ENCODE measurements at places on chromosomes 2 and 18. TPM values are rescaled to one million over a fixed set of nuclear protein-coding genes. Genes with fewer than 3 reads are reported as not detected.

DNA sequence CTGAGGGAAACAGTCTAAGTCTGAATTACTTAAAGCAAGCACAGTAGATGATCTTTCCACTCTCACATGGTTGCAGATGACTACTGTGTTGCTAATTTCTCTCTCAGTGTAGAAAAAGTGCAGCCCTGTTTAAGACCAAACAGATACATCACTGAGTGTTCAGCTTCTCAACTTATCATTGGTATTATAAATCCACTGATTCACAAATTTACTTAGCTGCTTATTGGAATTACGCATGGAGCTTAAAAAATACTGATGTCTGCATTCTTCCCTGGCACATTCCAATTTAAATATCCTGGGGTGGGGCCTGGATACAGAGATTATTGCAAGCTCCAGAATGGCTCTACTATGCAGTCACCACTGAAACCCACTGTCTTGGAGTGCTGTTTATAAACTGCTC, 411.2 kb downstream of the RND3 start:
- DNase-seq = no peak
- no peaks in the 10 kb centered on the region for H3K36me3 ChIP-seq
- H3K27ac ChIP-seq = no peak overlapping the region
- no peak overlapping the region for H3K4me3 ChIP-seq
- no peaks in the 10 kb centered on the region for H3K27me3 ChIP-seq

The REG3A gene
- 0.65 TPM for total RNA-seq

- peaks cover 16% of the 10 kb centered on the region for H3K4me1 ChIP-seq
- no peak overlapping the region for H3K27ac ChIP-seq
- DNase-seq = no peak
- H3K27me3 ChIP-seq = no peaks in the 10 kb centered on the region
Measured at GRCh38 chr2:160167089-160167740, 32.9 kb downstream of the ITGB6 start.

DNA sequence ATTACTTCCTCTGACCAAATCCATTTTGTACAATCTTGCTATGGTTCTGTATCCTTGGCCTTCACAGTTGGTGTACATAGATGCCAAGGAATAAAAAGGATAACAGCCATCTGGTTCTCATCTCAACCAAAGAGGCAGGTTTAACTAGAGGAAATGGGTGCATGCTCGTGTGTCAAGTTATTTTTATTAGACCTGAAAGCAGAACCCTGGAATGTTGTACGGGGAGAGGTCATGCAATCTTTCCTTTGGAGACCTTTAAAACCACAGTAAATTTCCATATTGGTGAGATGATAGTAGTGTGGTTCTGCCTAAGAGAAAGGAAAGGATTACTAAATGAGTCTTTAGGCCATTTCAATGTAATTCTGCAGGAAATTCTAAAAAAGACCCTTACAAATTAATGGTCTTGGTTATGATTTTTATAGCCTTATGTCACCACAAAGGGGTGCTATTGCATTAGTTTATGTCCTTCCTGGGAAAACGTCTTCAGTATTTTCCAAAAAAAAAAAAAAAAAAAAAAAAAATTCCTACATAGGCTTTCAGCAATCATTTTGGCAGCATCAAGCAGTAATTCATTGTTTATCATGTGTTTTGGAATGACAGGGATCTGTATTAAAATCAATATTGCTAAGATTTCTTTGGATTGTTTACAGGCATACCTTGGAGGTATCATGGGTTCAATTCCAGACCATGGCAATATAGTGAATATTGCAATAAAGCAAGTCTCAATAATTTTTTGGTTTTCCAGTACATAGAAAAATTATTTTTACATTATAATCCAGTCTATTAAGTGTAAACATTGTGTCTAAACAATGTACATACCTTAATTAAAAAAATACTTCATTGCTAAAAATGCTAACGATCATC, 270.8 kb downstream of the NYAP2 start:
- no peak overlapping the region for H3K27ac ChIP-seq
- DNase-seq = no peak
- H3K36me3 ChIP-seq = no peaks in the 10 kb centered on the region
- H3K4me1 ChIP-seq = no peaks in the 10 kb centered on the region

GRCh38 chr2:102193074-102193473, 6.3 kb downstream of the IL1RL2 start:
- H3K36me3 ChIP-seq = no peaks in the 10 kb centered on the region
- no peak overlapping the region for H3K4me3 ChIP-seq
- no peaks in the 10 kb centered on the region for H3K27me3 ChIP-seq

The IL36B gene
- total RNA-seq = not detected

Measured in adrenal gland (tissue), 19 donors.